SJCRH30 (cell line): ENCODE measurements at places on chromosomes 7 and 10.
A peak's percentile ranks its signal among the peaks of the same experiment; 100 is the strongest.

DNA sequence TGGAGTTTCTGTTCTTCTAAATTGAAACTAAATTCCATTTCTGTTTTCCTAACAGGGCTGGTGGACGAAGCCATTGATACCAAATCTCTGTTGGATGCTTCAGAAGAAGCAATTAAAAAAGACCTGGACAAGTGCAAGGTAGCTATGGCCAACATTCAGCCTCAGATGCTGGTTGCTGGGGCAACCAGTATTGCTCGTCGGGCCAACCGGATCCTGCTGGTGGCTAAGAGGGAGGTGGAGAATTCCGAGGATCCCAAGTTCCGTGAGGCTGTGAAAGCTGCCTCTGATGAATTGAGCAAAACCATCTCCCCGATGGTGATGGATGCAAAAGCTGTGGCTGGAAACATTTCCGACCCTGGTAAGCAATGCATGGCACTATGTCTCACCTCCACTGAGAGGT lies 45.6 kb downstream of the AP3M1 start:
- no peak for DNase-seq
- H3K27ac ChIP-seq = no peak overlapping the region
- H3K27me3 ChIP-seq = no peaks in the 10 kb centered on the region
- no peaks in the 10 kb centered on the region for H3K4me1 ChIP-seq
- H3K36me3 ChIP-seq = peaks cover 68% of the 10 kb centered on the region

DNA sequence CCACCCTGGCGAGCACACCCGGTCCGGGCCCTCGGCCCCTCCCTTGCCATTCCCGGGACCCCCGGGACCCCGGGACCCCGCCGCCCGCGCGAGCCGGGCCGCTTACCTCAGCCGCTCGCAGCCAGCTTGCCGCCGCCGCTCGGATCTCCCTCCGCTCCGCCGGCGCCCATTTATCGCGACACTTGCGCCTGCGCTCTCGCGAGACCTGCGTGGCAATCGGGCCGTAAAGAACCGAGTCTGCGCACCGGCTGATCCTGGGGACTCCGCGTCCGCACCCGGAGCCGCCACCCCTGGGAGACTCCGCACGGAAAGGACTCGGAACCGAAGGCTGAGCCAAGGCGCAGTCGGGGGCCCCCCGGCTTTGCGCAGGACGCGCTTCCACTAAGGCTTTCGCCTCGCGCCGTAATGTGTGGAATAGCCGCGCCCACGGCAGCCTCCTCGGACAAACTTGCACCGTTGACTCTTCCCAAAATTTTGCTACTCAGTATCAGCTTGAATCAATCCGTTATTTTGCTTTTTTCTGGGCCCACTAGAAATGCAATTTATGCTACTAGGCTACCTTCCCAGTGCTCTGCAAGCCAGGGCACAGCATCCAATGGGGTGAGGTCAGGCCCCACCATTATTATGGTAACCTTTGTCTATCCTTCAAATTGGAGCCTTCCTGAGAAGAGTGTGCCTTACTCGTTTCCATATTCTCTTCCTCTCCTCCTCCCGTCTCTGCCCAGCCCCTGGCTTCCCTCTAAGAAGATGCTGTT lies at the start of gene MAD1L1:
Gene MAD1L1, minus strand, starts transcription at position 180 of the 755 bp plus-strand sequence. CDS start 2,812 bp downstream, outside the sequence.
- H3K27me3 ChIP-seq = no peaks in the 10 kb centered on the region
- peak; percentile 94 for DNase-seq
- H3K4me1 ChIP-seq = no peaks in the 10 kb centered on the region
- H3K27ac ChIP-seq = peak within 1 kb of the TSS; percentile 46
- peaks cover 22% of the 10 kb centered on the region for H3K36me3 ChIP-seq

GRCh38 chr10:84225427-84226173 lies at the start of gene LRIT2:
LRIT2 (minus strand) TSS chr10:84225544; CDS start chr10:84225520, 24 bp downstream.
- no peak for DNase-seq
- H3K27ac ChIP-seq = no peak within 1 kb of the TSS
- no peaks in the 10 kb centered on the region for H3K4me1 ChIP-seq
- no peaks in the 10 kb centered on the region for H3K27me3 ChIP-seq

DNA sequence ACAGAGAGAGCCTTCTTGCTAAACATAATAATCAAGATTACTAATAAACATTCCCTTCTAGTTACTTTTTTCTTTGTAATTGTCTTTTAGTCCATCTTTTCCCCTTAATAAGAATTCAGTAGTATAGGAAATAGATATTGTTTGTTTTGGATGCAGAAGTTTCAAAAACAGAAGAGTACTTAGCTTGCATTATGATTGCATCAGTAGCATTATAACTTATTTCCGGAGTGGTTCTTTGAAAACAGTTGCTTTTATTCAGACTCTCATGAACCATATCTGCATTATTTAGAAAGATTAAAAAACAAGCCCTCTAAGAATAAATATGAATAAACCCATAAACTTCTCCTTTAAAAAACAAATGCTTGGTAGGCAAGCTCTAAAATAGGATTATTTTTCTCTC lies 34.0 kb upstream of the DKK1 start:
- no peak overlapping the region for H3K4me3 ChIP-seq
- H3K27me3 ChIP-seq = no peaks in the 10 kb centered on the region
- H3K36me3 ChIP-seq = no peaks in the 10 kb centered on the region
- no peak overlapping the region for H3K27ac ChIP-seq
- DNase-seq = no peak
